ENCODE measurements at places on chromosomes 13 and 19. TPM values are rescaled to one million over a fixed set of nuclear protein-coding genes. Genes with fewer than 3 reads are reported as not detected.

Gene CACNA1A
- 0.08 TPM for polyA plus RNA-seq

Gene CLPTM1
- polyA plus RNA-seq, result 14.7 TPM

Gene FRY
- polyA plus RNA-seq, result 27.2 TPM

Gene CCNE1
- polyA plus RNA-seq, result 1.7 TPM

Gene ZNF540
- not detected for polyA plus RNA-seq

Gene TNFSF9
- polyA plus RNA-seq, result 3.7 TPM

- no peaks in the 10 kb centered on the region for H3K27me3 ChIP-seq
- no peak overlapping the region for H3K4me3 ChIP-seq
- H3K36me3 ChIP-seq, result no peaks in the 10 kb centered on the region
- peak overlapping the region; percentile 52 for H3K27ac ChIP-seq
- DNase-seq, result peak; percentile 72
- peaks cover 20% of the 10 kb centered on the region for H3K4me1 ChIP-seq
These were observed 45.4 kb upstream of the CALM3 start for GRCh38 chr19:46555628-46556280.

- H3K36me3 ChIP-seq, result no peaks in the 10 kb centered on the region
- no peaks in the 10 kb centered on the region for H3K4me1 ChIP-seq
- DNase-seq, result no peak
- no peak overlapping the region for H3K4me3 ChIP-seq
- H3K27me3 ChIP-seq, result no peaks in the 10 kb centered on the region
- no peak overlapping the region for H3K27ac ChIP-seq
These were observed 242.3 kb downstream of the TEX29 start for GRCh38 chr13:111562716-111563115.

DNA sequence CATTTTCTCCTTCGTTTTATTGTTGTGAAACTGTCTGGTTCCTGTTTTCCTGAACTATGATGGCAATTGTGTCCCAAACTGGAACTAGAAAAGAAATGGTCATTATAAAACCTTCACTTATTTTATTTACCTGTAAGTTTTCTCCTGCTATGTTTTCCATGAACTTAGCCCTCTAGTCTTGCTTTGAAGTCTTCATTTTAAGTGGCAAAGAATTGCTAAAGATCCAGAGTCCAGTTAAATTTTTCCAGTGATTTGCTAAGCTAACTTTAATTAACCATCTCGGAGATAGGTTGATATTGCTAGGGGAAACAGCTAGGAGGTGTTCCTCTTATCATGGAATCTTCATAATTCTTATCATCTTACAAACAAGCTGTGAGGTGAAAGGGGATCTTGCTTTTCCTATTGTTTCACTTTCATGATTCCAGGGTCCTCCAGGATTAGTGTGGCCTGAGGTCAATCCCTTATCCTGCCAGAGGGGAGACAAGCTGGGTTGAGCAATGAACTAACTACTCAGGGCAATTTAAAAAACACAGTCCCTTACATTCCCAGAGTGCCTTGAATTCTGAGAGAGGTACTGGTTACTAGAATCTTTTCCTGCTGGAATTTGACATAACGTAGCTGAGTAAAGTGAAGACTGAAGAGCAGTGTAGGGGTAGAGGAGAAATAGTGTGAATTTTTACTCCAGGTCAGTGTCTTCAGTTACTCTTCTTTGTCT lies 112.5 kb downstream of the ESD start:
- H3K4me3 ChIP-seq, result no peak overlapping the region
- no peak for DNase-seq
- peak overlapping the region; percentile 2 for H3K27ac ChIP-seq
- H3K36me3 ChIP-seq, result peaks cover 32% of the 10 kb centered on the region
- H3K4me1 ChIP-seq, result peaks cover 25% of the 10 kb centered on the region

DNA sequence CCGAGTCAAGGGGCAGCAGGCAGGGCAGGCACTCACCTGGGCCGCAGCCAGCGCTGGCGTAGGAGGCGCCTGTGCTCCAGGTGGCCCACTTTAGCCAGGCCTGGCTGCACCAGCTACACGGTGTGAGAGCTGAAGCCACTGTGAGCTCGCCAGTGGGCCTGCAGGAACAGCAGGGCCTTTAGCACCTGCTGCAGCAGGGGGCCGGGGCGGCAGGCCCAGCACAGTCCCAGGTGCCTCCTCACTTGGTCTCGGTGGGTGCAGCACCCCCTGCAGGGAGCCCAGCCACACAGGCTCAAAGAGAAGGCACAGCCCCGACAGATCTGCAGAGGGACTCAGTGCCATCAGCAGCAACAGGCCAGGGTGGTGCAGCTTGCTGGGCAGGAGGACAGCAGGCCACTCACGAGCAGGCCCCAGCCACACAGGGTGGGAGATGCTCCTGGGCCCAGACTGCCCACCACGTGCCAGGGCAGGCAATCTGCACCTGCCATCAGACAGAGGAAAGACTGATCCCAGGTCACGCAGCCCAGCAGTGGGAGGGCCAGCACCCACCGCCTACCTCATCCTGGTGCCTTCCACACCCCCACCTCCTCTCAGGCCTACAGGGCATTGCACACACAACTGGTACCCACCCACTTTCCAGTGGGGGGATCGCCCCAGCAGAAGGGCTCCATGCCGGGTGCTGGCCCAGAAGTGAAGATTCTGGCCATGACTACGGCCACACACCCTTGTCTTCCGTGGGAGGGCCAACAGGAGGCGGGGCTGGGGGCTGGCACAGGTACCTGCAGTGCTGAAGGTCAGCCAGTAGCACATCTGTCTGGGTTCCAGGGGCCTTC lies 15.8 kb downstream of the ARHGAP33 start:
- no peak for DNase-seq
- H3K4me3 ChIP-seq, result no peak overlapping the region
- H3K4me1 ChIP-seq, result no peaks in the 10 kb centered on the region
- no peak overlapping the region for H3K27ac ChIP-seq
- peaks cover 2% of the 10 kb centered on the region for H3K36me3 ChIP-seq

GRCh38 chr13:51222037-51222685 lies at the start of gene FAM124A:
FAM124A (plus strand) TSS chr13:51222398; CDS start chr13:51222502, 104 bp downstream.
- no peaks in the 10 kb centered on the region for H3K36me3 ChIP-seq
- peak; percentile 33 for DNase-seq
- H3K4me3 ChIP-seq, result peak within 1 kb of the TSS; percentile 45
- H3K27me3 ChIP-seq, result peaks cover 36% of the 10 kb centered on the region

GRCh38 chr13:32214071-32214470 lies 101.1 kb downstream of the ZAR1L start:
- H3K27me3 ChIP-seq, result no peaks in the 10 kb centered on the region
- H3K4me1 ChIP-seq, result no peaks in the 10 kb centered on the region
- no peak for DNase-seq

DNA sequence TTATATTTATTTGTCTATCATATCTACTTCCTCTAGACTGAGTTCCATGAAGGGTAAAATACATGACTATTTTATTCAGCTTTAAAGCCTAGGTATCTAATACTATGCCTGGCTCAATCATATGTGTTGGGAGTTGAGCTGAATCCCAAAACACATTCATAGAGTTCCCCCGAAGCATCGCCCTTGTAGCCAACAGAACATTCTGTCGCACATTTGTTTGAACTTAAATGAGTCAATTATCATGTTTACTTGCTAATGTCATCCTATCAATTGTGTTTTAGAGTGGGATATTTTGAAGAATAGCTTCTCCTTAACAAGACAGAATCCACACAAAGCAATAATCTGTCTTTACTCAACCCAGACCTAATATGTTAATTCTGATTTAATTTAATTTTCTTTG lies 252.4 kb downstream of the HS6ST3 start:
- no peaks in the 10 kb centered on the region for H3K36me3 ChIP-seq
- no peak for DNase-seq
- H3K4me1 ChIP-seq, result no peaks in the 10 kb centered on the region
- H3K27ac ChIP-seq, result no peak overlapping the region
- H3K4me3 ChIP-seq, result no peak overlapping the region

DNA sequence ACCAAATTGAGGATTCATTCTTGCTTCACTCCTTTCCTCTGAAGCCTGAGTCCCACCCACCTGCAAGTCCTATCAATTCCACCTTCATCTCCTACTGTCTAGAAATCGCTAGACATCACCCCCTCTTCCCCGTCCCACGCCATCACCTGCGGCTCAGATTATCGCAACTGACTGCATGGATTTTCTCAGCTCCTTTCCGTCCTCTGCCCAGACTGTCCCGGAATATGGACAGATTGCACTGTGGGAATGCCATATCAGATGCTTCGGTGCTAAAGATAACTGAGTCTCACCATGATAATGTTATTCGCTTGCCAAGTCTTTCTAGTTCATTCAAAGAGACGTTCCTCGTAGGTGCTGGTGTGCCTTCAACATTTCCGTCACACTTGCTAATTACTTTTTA lies 66.4 kb upstream of the USP29 start:
- no peaks in the 10 kb centered on the region for H3K27me3 ChIP-seq
- no peaks in the 10 kb centered on the region for H3K36me3 ChIP-seq
- H3K4me1 ChIP-seq, result no peaks in the 10 kb centered on the region
- DNase-seq, result no peak
- H3K27ac ChIP-seq, result no peak overlapping the region
- no peak overlapping the region for H3K4me3 ChIP-seq

GRCh38 chr13:77508959-77509620 lies 26.4 kb upstream of the SCEL start:
- no peak overlapping the region for H3K4me3 ChIP-seq
- no peaks in the 10 kb centered on the region for H3K4me1 ChIP-seq
- DNase-seq, result no peak
- no peaks in the 10 kb centered on the region for H3K36me3 ChIP-seq
- no peak overlapping the region for H3K27ac ChIP-seq
- no peaks in the 10 kb centered on the region for H3K27me3 ChIP-seq

- no peak for DNase-seq
- no peaks in the 10 kb centered on the region for H3K36me3 ChIP-seq
- peaks cover 90% of the 10 kb centered on the region for H3K27me3 ChIP-seq
- peaks cover 22% of the 10 kb centered on the region for H3K4me1 ChIP-seq
These were observed 66.0 kb upstream of the DOCK9 start for GRCh38 chr13:99043831-99044231.

DNA sequence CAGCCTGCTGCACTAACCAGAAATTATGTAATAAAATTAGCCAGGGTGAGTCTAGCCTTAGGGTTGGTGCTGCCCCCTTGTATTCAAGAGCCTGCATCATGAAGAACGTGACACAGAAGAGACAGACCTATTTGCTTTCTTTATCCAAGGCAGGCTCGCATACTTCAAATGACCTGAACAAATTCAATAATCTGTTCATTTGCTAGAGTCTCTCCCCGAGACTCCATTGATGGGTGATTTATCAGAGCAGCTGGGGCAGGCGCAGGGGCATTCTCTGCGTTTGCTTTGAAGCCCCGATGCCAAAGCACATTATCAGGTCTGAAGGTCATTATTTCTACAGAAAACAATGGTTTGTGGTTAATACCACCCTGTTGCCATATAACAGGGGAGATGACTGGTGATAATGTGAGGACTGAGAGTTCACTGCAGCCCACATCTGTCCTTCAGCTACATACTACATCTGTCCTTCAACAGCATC lies 520.3 kb downstream of the DIAPH3 start:
- no peak overlapping the region for H3K4me3 ChIP-seq
- no peak overlapping the region for H3K27ac ChIP-seq
- no peaks in the 10 kb centered on the region for H3K36me3 ChIP-seq
- H3K4me1 ChIP-seq, result no peaks in the 10 kb centered on the region

DNA sequence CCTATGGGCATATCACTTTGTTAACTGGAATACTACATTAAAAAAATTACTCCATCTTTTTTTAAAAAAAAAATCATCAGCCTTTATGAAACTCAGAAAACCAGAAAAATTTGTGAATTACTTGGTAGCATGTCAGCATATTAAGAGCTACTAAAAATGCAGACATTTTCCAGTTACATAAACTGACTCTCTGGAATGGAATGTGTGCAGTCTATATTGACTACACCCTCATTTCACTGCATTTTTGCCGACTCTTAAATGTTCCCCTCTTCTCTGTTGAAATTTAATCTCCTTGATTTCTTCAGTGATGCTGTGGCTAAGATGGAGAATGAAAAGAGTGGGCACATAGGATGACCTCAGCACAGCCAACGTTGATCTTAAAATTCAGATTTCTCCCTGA lies 393.8 kb downstream of the ITGBL1 start:
- no peak overlapping the region for H3K4me3 ChIP-seq
- no peak for DNase-seq
- H3K36me3 ChIP-seq, result no peaks in the 10 kb centered on the region
- H3K4me1 ChIP-seq, result no peaks in the 10 kb centered on the region
- H3K27ac ChIP-seq, result no peak overlapping the region
- no peaks in the 10 kb centered on the region for H3K27me3 ChIP-seq

DNA sequence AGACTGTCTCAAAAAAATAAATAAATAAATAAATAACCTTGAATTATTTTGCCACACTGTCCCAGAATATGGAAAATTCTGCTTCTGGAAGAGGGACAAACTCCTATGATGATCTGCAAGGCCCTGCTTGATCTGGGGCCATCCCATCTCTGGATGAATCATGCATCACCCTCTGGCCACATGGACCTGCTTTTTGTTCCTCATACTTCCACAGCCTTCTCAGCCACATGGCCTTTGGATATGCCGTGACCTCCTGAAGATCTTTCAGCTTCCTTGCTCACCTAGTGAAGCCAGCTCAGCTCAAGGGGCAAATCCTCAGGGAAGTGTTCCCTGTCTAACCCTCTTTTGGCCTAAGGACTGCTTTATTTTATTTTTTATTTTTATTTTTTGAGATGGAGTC lies 10.3 kb downstream of the IER2 start:
- no peak overlapping the region for H3K4me3 ChIP-seq
- no peak for DNase-seq
- H3K4me1 ChIP-seq, result peaks cover 81% of the 10 kb centered on the region

Data from CD14-positive monocyte (primary cell).